NCI-H510A treated with DMSO at 0.1 percent for 48 hours (cell line): ENCODE measurements at places on chromosomes 16 and 17.
A peak's percentile ranks its signal among the peaks of the same experiment; 100 is the strongest.

DNA sequence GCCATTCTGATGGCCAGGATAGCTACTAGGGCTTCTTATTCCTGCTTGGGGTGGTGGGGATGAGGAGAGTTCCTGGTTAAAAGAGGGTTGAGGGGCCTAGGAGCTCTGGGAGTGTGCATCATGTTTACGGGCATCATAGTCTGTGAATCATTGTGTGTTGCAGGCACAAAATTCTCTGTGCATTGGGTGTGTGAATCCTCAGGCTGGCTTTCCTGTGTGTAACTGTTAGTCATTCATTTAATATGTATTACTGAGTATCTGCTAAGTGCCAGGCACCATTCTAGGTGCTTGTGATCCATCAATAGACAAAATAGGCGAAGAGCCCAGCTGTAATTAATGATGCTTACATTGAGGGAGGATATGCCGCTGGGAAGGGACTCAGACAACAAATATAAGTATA, 5.8 kb downstream of the PPY start:
- no peak for DNase-seq

DNA sequence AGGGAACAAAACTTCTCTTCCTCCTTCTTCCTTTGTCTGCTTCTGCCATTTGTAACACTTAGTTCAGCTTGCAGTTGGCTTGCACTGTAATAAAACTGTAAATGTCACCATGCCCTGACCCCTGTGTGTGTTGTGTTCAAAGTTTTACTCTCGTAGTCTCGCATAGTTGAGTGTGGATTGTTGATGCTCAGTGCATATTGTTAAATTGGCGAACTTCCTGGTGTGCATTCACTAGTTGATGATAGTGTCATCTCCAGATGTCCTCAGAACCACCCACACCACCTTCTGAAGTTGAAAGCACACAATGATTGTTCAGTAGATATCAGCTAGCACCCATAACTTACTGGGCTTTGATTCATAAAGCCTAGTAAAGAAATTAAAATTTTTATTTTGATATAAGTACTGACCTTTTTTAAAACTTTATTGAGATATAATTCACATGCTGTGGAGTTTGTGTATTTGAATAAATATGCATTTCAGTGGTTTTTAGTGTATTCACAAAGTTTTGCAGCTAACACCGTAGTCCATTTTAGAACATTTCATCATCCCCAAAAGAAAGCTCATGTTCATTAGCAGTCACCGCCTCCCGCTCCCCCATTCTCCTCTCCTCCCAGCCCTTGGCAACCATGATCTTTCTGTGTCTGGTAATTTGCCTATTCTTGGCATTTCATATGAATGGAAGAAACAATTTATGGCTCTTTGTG, 25.0 kb downstream of the USP10 start:
- no peak for DNase-seq

- DNase-seq, result no peak
Observed at GRCh38 chr16:59210955-59211541, 476.9 kb upstream of the GOT2 start.

DNA sequence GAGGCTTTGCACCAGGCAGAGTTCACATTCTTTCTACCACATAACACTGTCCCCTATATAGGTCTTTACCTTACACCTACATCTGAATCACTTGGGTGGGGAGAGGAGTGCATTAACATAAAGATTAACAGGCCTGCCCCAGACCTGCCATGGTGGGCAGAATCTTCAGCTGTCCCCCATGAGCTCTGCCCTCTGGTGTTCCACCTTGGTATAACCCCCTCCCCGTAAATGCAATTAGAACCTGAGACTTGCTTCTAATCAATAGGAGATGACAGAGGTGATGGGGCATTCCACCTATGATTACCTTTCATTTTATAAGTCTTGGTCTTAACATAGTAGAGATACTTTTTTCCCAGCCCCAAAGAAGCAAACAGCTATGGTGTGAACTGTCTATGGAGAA, 20.4 kb upstream of the GRIN2A start:
- no peak for DNase-seq

DNA sequence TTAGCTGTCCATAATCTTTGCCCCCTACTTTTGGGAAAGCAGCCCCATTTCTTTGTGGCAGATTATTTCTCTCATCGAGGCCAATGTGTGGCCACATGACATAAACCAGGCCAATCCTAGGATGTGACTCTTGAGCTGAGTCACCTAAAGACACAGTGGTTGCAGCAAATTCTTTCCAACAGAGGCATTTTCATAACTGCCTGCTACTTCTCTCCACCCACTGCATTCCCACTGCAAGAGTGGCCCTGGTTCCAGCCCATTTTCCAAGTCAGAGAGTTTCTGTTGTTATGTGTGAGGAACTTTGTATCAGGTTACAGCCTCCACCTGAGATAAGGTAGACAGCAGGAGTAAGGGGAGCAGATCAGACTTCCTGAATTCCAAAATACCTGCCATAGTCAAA, 195.2 kb downstream of the RGS9 start:
- no peak for DNase-seq

GRCh38 chr17:17874478-17874877, 37.7 kb upstream of the SREBF1 start:
- DNase-seq, result no peak

GRCh38 chr16:58853854-58854791, 120.0 kb upstream of the GOT2 start:
- DNase-seq, result no peak

GRCh38 chr16:53775106-53775820, 71.3 kb downstream of the FTO start:
- DNase-seq, result no peak

DNA sequence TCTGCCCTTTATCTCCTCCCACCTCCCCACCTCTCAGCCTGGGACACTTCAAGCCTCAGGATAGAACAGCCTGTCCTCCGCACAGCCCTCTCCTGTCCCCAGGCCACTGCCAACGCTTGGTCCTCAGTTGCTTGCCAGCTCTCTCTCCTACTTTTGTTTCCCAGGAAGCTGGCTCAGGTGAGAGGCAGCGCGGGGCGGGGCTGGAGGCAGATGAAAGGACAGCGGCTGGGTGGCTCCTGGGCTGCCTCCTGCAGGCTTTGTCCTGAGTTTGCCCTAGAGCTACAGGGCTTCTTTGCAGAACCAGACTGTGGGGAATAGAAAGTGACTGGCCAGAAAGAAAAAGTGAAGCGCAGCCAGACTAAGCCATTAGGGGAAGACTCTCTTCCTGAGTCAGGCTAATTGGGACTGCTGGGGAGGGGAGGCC, 48.2 kb upstream of the CDC42EP4 start:
- DNase-seq, result peak; percentile 87

DNA sequence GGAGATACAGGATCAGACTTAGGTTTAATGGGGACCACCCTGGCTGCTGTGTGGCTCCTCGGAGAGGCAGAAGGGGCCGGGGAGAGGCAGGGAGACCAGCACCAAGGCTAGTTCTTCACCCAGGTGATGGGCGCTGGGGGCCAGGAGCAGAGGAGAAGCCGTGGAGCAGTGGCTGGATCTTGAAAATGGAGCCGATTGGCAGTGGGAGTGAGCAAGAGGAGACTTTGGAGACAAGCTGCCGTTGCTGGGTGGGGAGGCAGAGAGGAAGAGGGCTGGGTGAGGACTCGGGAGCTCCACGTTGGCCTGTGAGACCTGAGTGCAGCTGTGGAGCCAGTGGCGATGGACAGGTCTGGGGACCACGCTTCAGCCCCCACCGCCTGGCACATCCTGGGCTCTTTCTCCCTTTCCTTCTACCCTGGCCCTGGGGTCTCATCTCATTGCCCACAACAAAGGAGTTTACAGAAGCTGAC, 9.0 kb downstream of the RAB11FIP4 start:
- DNase-seq, result no peak

DNA sequence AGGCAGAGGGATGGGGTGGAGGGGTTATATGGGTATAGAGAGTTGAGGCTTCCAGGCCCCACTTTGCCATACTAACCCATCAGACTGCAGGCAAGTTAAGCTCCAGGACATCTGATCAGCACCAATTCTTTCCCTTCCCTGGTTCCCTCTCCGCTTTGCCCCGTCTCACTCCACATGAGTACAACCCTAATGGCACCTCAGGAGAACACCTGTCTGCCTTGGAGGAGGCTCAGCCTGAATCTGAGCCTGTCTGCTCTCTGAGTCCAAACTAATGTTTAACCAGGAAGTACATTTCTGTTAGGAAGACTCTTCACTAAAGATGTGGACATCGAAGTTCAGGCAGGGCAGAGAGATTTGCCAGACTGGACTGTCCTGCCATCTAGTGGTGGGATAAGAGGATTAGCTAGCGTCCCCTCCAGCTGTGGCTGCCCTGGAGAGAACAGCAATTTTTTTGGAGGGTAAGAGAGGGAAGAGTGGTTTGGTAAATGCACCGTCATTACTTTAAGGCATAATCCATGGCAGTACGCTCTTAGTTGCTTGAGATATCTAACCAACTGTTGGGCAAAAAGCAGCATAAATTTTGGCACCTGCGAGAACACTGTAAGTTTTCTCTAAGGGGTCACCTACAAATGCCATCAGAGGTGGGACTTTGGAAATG, 29.2 kb upstream of the LRRC75A start:
- peak; percentile 89 for DNase-seq

GRCh38 chr17:73091770-73092522, 542 bp downstream of the SLC39A11 start:
- peak; percentile 72 for DNase-seq

DNA sequence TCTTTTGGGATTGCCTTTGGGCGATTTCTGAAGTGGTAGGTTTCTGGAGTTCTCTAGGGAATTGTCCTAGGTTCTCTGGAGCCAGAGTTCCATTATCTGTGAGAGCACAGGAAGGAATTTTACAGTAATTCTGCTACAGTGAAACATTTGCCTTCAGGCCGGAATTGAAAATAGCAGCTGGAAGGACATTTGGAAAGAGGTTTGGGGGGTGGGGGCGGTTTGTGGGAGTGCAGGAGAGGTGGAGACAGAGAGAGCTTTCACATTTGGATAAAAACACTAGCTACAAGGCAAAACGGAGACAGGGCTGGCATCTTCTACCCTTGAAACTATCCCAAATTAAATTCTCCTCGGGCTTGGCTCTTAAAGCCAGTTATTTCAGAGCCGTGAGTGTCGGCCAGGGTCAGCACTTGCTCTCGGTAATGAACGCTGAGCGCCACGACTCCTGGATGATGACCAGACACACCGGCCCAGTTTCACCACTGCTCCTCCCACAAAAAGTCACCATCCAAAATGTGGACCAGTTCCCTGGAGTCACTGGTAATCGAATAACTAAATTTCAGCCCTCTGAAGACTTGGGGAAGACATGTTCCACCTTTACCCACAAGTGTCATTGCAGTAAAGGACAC, 67.7 kb upstream of the TANC2 start:
- no peak for DNase-seq

GRCh38 chr17:78704594-78704993, 77.5 kb downstream of the CYTH1 start:
- no peak for DNase-seq

GRCh38 chr16:17224879-17225281, 245.9 kb downstream of the XYLT1 start:
- peak; percentile 45 for DNase-seq
